Activated CD4-positive, alpha-beta T cell treated with anti-CD3 and anti-CD28 coated beads, Interleukin-2, amount 10 ng/mL, durations not matched to agents 7 days and 5 days (primary cell): ENCODE measurements at places on chromosomes 4 and X. TPM values are rescaled to one million over a fixed set of nuclear protein-coding genes. Genes with fewer than 3 reads are reported as not detected.

DNA sequence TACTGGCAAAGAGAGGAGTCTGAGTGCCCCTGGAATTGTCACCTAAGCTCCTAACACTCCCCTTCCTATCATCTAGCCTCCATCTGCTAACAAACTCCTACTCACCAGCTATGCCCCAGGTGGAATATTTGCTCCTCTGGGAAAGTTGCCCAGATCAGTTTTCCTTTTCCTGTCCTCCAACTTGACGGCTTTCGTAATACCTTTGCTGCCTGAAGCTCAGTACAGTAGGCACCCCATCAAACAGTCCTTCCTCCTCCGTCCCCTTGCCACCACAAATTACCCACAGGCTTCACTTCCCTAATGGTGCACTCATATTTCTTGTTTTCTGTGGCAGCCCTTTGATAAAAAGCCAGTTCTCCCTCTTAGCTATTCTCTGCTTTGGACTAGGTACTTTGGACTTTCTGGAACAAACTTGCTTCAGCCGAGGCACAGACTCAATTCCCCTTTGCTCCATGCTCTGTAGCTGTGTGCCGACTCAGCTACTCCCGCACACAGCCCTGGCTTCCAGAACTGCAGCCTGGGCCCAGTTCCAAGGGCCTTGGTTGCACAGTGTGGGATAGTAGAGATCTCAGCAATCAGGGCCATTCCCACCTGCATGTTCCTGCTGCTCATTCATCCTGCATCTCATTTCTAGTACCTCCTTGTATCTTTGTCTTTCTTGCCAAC lies 605.1 kb downstream of the BCOR start:
- DNase-seq: no peak
- H3K36me3 ChIP-seq: no peaks in the 10 kb centered on the region
- no peak overlapping the region for H3K4me3 ChIP-seq
- H3K27ac ChIP-seq: no peak overlapping the region
- H3K27me3 ChIP-seq: no peaks in the 10 kb centered on the region

- H3K4me3 ChIP-seq: peak overlapping the region; percentile 35
- H3K4me1 ChIP-seq: peaks cover 63% of the 10 kb centered on the region
- peak overlapping the region; percentile 83 for H3K27ac ChIP-seq
- DNase-seq: peak; percentile 43
These were observed 24.2 kb downstream of the GPRIN3 start for GRCh38 chr4:89283226-89284009.

Gene FAM47A
- total RNA-seq: not detected

- H3K36me3 ChIP-seq: no peaks in the 10 kb centered on the region
- H3K27me3 ChIP-seq: peaks cover 7% of the 10 kb centered on the region
- H3K27ac ChIP-seq: peak overlapping the region; percentile 86
- peak overlapping the region; percentile 43 for H3K4me3 ChIP-seq
- DNase-seq: peak; percentile 77
These were observed 29.2 kb upstream of the MXD4 start for GRCh38 chr4:2290974-2291704.

- no peak overlapping the region for H3K27ac ChIP-seq
- no peaks in the 10 kb centered on the region for H3K36me3 ChIP-seq
- H3K4me3 ChIP-seq: no peak overlapping the region
- DNase-seq: no peak
- H3K4me1 ChIP-seq: no peaks in the 10 kb centered on the region
These were observed 227.6 kb downstream of the ADAMTS3 start for GRCh38 chr4:72341432-72341820.

Gene ELMOD2
- 17.4 TPM for total RNA-seq

DNA sequence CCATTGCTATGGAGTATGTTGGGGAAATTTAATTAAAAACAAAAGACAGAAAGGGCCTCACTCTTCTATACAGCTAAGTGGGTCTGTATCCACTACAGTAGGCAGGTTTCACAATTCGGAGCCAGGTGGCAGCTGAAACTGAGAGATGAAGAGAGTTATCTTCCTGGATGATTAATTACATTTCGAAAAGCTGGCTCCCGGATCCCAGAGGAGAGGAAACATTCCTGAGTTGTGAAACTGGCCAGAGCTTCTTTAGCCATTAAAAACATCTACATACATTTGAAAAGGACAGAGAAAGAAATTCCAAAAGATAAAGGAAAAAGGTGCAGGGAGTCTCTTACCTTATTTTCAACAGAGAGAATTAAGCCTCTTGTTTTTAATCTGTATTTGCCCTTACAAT lies 15.5 kb upstream of the PDZD4 start:
- DNase-seq: no peak
- no peak overlapping the region for H3K4me3 ChIP-seq
- no peaks in the 10 kb centered on the region for H3K36me3 ChIP-seq
- no peak overlapping the region for H3K27ac ChIP-seq
- peaks cover 26% of the 10 kb centered on the region for H3K27me3 ChIP-seq
- no peaks in the 10 kb centered on the region for H3K4me1 ChIP-seq

Gene MAGEE2
- not detected for total RNA-seq

Gene CABS1
- total RNA-seq: not detected

- H3K4me1 ChIP-seq: no peaks in the 10 kb centered on the region
- H3K4me3 ChIP-seq: no peak overlapping the region
- no peak for DNase-seq
- peaks cover 12% of the 10 kb centered on the region for H3K27me3 ChIP-seq
- H3K27ac ChIP-seq: no peak overlapping the region
These were observed 115.3 kb upstream of the ARX start for GRCh38 chrX:25131055-25131454.

Gene RAP1GDS1
- 49.9 TPM for total RNA-seq

GRCh38 chr4:78661921-78662521 lies 110.5 kb downstream of the ANXA3 start:
- H3K27ac ChIP-seq: peak overlapping the region; percentile 4
- H3K36me3 ChIP-seq: peaks cover 4% of the 10 kb centered on the region
- H3K4me1 ChIP-seq: peaks cover 62% of the 10 kb centered on the region
- no peaks in the 10 kb centered on the region for H3K27me3 ChIP-seq
- DNase-seq: peak; percentile 11
- H3K4me3 ChIP-seq: no peak overlapping the region

Gene NRK
- total RNA-seq: not detected

GRCh38 chrX:9867226-9867625 lies 81.0 kb downstream of the SHROOM2 start:
- no peak overlapping the region for H3K4me3 ChIP-seq
- no peak for DNase-seq
- H3K4me1 ChIP-seq: no peaks in the 10 kb centered on the region
- H3K27me3 ChIP-seq: peaks cover 20% of the 10 kb centered on the region
- no peaks in the 10 kb centered on the region for H3K36me3 ChIP-seq

DNA sequence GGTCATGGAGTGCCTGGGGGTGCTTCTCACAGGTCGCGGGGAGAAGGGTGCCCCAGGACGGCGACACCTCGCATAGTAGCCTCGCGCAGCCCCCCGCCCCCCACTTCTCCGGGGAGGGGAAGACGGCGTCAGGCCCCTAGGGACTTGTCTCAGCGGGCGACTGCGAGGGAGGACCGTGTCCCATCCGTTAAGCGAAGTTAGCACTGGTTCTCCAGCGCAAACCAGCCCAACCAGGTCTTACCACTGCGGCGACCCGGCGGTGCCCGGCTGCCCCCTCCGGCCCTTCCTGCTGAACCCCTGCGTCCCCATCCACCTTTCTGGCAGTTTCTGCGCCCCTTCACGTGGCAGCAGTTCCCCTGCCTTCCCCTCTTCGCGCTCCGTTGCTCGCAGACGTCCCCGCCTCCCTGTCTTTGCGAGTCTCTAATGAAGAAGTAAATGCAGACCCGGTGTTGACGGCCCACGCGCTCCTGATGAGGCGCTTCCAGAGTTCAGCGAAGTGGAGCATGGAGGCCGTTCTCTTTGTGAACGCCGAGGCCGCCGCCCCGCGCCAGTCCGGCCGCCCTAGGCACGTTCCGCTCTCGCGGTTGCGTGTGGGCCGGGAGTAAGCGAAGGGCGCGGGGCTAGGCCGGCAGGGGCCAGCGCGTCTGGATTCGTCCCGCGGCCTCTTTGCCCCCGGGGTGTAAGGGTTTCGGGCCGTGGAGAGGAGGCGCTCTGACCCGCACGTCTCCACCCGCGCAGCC lies 3.0 kb downstream of the SLIT2 start:
- H3K27me3 ChIP-seq: peaks cover 49% of the 10 kb centered on the region
- DNase-seq: no peak
- H3K36me3 ChIP-seq: no peaks in the 10 kb centered on the region
- no peak overlapping the region for H3K4me3 ChIP-seq
- no peak overlapping the region for H3K27ac ChIP-seq
- H3K4me1 ChIP-seq: peaks cover 8% of the 10 kb centered on the region

DNA sequence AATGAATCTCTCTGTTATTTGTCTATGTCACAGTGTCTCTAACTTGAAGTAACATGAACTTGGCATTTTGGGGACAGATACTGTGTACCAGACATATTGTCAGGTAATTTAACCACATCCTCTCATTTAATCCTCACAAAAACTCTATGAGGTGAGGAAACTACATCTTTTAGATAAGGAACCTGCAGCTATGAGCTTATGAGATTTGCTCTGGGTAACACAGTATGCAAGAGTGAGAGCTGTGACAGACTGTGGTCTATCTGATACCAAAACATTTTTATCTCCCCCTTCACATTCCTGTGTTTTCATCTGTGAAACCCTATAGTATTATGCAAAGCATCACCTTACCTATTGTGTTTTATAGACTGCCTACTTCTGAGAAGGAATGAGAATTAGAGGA lies 58.4 kb upstream of the HS3ST1 start:
- H3K27ac ChIP-seq: peak overlapping the region; percentile 16
- H3K4me1 ChIP-seq: peaks cover 50% of the 10 kb centered on the region
- DNase-seq: no peak
- no peak overlapping the region for H3K4me3 ChIP-seq
- peaks cover 2% of the 10 kb centered on the region for H3K36me3 ChIP-seq
- no peaks in the 10 kb centered on the region for H3K27me3 ChIP-seq

DNA sequence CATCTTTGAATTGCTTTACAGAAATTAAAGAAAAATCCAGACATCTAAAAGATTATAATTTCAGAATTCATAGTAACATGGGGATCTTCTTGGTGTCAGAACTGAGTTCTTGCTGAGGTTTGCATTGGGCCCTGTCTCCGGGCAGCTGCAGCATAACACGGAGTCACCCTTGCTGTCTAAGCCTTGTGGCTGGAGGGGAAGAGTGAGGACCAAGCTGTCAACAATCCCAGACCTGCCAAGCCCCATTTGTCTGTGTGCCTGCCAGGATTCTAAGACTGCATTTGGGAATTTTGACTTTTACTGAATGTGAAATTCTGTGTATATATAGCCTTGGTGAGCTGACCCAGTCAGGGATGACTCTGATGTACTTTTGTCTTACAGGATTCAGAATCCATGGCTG lies 25.2 kb upstream of the NAP1L5 start:
- peaks cover 35% of the 10 kb centered on the region for H3K36me3 ChIP-seq
- no peak for DNase-seq
- no peaks in the 10 kb centered on the region for H3K4me1 ChIP-seq
- no peak overlapping the region for H3K27ac ChIP-seq

Gene XAGE1B
- total RNA-seq: not detected

Gene TMPRSS11F
- not detected for total RNA-seq

- no peak overlapping the region for H3K27ac ChIP-seq
- peaks cover 9% of the 10 kb centered on the region for H3K36me3 ChIP-seq
- peaks cover 5% of the 10 kb centered on the region for H3K27me3 ChIP-seq
- DNase-seq: no peak
- peaks cover 6% of the 10 kb centered on the region for H3K4me1 ChIP-seq
These were observed 29.8 kb downstream of the SMIM20 start for GRCh38 chr4:25943805-25944204.

Gene ZFP92
- total RNA-seq: 0.60 TPM

GRCh38 chr4:153402366-153402765 lies 57.9 kb downstream of the MND1 start:
- H3K27me3 ChIP-seq: no peaks in the 10 kb centered on the region
- no peaks in the 10 kb centered on the region for H3K4me1 ChIP-seq
- no peak overlapping the region for H3K27ac ChIP-seq
- DNase-seq: no peak
- H3K4me3 ChIP-seq: no peak overlapping the region

DNA sequence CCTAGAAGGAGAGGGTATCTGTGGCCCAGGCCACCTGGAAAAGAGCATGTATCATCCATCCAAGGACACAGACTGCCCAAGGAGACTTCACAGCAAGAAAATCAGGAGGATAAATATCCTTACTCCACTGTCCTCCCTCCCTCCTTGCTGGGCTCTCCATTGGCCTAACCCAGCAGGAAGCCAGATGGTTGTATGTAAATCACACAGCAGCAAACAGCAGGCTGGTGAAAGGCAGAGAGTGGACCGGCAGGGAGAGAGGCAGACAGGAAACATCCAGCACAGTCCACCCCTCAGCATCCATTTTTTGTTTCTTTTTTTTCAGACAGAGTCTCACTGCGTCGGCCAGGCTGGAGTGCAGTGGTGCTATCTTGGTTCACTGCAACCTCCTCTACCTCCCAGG lies 17.5 kb downstream of the TXK start:
- no peak overlapping the region for H3K27ac ChIP-seq
- peaks cover 52% of the 10 kb centered on the region for H3K4me1 ChIP-seq
- no peak overlapping the region for H3K4me3 ChIP-seq
- H3K27me3 ChIP-seq: no peaks in the 10 kb centered on the region

- no peaks in the 10 kb centered on the region for H3K36me3 ChIP-seq
- H3K4me1 ChIP-seq: peaks cover 10% of the 10 kb centered on the region
- peaks cover 16% of the 10 kb centered on the region for H3K27me3 ChIP-seq
- DNase-seq: no peak
These were observed 8.7 kb upstream of the HPGDS start for GRCh38 chr4:94351319-94351718.

DNA sequence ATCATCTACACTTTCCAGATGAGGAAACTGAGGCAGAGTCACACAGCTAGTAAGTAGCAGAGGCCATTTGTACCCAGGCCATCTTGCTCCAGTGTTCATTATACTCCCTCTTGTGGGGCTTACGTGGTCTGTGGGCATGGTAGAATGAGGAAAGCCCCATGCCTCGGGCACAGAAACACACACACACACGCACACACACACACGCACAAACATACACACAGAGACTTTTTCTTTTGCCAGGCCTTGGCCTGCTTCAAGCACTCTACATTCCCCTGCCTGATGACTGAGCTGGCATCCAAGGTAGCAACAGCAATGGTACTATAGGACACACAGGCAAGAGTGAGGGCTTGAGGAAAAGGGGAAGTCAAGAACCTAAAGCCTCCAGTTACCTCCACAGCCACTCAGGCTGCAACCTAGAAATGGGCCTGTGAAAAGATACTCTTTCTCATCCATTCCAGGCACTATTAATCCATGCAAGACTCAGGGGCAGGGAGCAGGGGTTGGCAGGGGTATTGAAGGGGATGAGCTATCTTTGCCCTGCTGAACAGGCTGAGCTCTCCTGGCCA lies 43.6 kb downstream of the STARD8 start:
- H3K36me3 ChIP-seq: no peaks in the 10 kb centered on the region
- no peak for DNase-seq
- H3K4me3 ChIP-seq: no peak overlapping the region
- peaks cover 17% of the 10 kb centered on the region for H3K27me3 ChIP-seq
- no peak overlapping the region for H3K27ac ChIP-seq

GRCh38 chr4:183402771-183403170 lies 41.7 kb upstream of the CDKN2AIP start:
- H3K4me1 ChIP-seq: peaks cover 18% of the 10 kb centered on the region
- no peaks in the 10 kb centered on the region for H3K36me3 ChIP-seq
- DNase-seq: no peak
- H3K27ac ChIP-seq: no peak overlapping the region
- H3K27me3 ChIP-seq: peaks cover 19% of the 10 kb centered on the region
